KBM-7 (cell line): ENCODE measurements at places on chromosomes 5 and 9.

- DNase-seq, result peak; percentile 59
Measured at GRCh38 chr5:107294211-107294550, 376.6 kb downstream of the EFNA5 start.

GRCh38 chr5:121189342-121190305 is 662.1 kb upstream of the FTMT start:
- DNase-seq, result peak; percentile 66

DNA sequence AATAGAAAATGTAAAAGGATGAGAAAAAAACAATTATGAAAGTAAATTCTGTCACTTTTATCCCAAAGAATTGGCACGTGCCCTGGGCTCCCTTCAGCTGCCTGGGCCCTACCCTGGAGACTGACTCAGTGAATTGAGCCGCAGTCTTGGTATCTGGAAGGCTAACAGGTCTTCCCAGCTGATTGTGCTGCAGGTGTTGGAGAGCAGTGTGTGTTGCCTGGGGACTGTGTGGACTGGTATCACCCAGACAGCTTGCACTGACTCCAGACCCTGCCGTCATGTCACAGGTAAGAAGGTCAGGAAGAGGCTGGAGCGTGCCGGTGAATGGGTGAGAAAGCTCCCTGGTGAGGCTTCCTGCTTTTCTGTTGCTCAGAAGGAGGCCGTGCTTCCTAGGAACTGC is 83.3 kb downstream of the AOPEP start:
- DNase-seq, result no peak

GRCh38 chr5:96703995-96704394 is 41.8 kb downstream of the CAST start:
- no peak for DNase-seq

- no peak for DNase-seq
Measured at GRCh38 chr5:55338810-55339243, 31.0 kb downstream of the MTREX start.
